CD4-positive, alpha-beta T cell (primary cell): ENCODE measurements at places on chromosomes 3 and 15.
A peak's percentile ranks its signal among the peaks of the same experiment; 100 is the strongest.

- no peak overlapping the region for H3K4me3 ChIP-seq
- no peaks in the 10 kb centered on the region for H3K4me1 ChIP-seq
These were observed 149.6 kb downstream of the OPA1 start for GRCh38 chr3:193742628-193743027.

DNA sequence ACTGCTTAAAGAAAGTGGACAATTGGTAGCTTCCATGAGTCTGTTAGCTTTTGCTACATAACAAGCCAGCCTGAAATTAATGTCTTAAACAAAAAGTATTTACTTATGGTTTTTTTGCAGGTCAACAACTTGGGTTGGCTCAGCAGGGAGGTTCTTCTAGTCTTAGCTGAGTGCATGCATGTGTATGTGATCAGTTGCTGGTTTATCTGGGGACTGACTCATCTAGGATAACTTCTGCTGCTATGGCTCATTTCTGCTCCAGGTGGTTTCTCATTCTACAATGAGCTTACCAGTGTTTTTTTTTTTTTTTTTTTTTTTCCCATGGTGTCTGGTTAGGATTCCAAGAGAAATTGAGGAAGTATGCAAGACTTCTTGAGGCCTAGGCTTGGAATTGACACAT is 244.7 kb downstream of the NSUN3 start:
- no peaks in the 10 kb centered on the region for H3K27me3 ChIP-seq
- H3K4me1 ChIP-seq: no peaks in the 10 kb centered on the region
- no peak overlapping the region for H3K27ac ChIP-seq
- no peak for DNase-seq
- no peak overlapping the region for H3K4me3 ChIP-seq

DNA sequence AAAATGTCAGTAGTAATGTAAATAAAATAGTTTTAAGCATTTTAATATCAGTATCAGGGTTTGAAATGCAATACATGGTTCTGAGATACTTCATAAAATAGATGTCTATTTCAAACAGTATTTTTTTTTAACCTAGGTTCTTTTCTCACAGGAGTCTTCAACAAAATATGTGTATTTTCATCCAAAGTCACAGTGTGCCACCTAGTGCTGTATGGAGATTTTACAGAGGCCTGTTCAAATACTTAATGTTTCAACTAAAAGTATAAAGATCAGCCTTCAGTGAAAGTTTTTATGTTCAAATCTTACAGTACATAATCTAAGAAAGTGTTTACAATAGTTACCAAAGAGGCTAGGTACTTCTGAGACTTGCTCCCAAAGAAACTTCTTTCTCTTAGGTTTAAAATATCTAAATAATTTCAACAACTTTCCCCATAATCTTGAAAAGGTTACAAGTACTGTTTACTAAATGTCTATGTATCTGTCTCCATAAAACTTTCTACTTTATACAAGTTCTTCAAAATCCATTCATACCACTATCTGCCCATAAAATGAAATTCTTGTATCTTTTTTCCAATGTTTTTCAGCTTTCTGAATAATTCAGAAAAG is 38.3 kb downstream of the SCAPER start:
- peak; percentile 21 for DNase-seq
- H3K27me3 ChIP-seq: no peaks in the 10 kb centered on the region
- H3K36me3 ChIP-seq: no peaks in the 10 kb centered on the region
- H3K4me1 ChIP-seq: no peaks in the 10 kb centered on the region

DNA sequence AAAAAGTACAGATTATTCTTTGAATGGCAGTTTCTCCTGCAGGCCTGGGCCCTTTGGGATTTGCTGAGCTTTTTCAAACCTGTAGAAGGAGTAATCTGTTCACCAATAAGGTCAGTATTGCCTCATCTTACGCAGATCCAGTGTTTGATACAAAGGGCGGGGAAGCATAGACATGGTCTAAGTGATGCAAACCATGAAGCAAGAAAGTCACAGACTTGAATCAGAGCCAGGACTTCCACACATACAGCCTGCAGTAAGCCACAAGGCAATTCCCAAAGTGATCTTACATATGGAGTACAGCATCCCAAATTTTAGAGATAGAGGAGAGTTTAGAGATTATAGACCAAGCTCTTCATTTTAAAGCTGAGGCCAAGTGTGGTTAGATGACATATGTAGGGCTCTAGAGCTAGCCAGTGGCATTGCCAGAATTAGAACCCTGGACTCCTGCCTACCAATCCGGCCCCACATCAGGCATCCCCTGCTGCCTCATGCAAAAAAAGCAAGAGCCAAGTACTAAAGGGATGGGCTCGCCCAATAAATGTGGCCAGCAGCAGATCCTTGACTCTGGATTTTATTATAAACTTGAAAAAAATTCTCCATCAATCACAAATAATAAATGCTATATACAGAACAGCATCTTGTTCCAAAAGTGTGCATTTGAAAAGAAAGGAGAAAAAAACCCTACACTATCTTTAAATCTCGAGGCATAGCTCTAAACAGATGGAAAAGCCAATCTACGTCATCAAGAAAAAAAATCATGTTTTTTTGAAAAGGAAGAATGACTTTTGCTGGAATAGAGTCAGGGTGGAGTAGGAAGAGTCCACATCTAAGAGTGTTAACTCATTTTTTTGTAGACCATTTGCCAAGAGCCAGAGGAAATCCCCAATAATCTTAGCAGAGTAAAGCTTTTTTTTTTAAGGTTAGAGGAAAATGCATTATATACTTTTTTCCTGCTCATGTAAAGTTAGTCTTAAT is 24.0 kb downstream of the ABI3BP start:
- H3K36me3 ChIP-seq: no peaks in the 10 kb centered on the region
- no peak overlapping the region for H3K4me3 ChIP-seq
- H3K27ac ChIP-seq: no peak overlapping the region
- no peaks in the 10 kb centered on the region for H3K27me3 ChIP-seq
- DNase-seq: no peak

- H3K27ac ChIP-seq: no peak overlapping the region
- H3K4me3 ChIP-seq: no peak overlapping the region
- H3K36me3 ChIP-seq: no peaks in the 10 kb centered on the region
- DNase-seq: no peak
- no peaks in the 10 kb centered on the region for H3K4me1 ChIP-seq
- H3K27me3 ChIP-seq: no peaks in the 10 kb centered on the region
These were observed 67.7 kb downstream of the IFT80 start for GRCh38 chr3:160331127-160331937.

GRCh38 chr3:122916580-122916979 is 111.0 kb downstream of the SEMA5B start:
- no peak overlapping the region for H3K4me3 ChIP-seq
- no peak for DNase-seq
- no peaks in the 10 kb centered on the region for H3K36me3 ChIP-seq
- H3K27ac ChIP-seq: no peak overlapping the region
- peaks cover 12% of the 10 kb centered on the region for H3K27me3 ChIP-seq

GRCh38 chr3:64594134-64594533 is 93.7 kb downstream of the ADAMTS9 start:
- H3K4me1 ChIP-seq: no peaks in the 10 kb centered on the region
- DNase-seq: no peak
- no peak overlapping the region for H3K4me3 ChIP-seq
- H3K36me3 ChIP-seq: no peaks in the 10 kb centered on the region

DNA sequence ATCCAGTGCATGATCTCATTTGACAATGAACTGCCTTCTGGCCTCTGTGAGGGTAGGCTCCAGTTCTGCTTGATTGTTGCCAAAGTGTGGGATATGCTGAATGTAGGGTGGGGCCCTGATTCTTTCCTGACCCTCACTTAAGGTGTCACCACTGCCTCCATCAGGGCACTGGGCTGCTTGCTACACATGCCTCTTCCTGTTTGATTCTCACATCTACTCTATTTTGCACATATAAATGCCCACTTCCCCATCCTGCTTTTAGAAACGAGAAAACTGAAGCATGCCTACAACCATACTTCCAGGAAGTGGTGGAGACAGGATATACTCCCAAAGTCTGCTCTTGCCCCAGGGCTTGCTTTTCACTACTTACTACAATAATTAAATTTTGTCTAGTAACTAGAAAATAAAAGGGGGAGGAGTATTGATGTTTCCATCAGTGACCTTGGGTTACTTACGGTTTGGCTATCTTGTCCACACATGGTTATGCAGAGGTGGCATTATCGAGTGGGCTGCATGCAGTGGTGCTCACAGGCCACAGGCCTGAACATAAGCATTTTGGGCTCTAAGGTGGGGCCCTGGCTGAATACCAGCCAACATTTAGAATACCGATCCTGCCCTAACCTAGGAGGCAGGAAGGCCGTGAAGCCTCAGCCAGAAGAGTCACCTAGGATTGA is 6.7 kb downstream of the ZDHHC3 start:
- no peaks in the 10 kb centered on the region for H3K36me3 ChIP-seq
- H3K4me3 ChIP-seq: no peak overlapping the region
- DNase-seq: no peak
- peaks cover 23% of the 10 kb centered on the region for H3K4me1 ChIP-seq
- peak overlapping the region; percentile 6 for H3K27ac ChIP-seq

GRCh38 chr15:101153801-101154656 is 97.8 kb downstream of the CHSY1 start:
- H3K4me1 ChIP-seq: no peaks in the 10 kb centered on the region
- no peak overlapping the region for H3K4me3 ChIP-seq

DNA sequence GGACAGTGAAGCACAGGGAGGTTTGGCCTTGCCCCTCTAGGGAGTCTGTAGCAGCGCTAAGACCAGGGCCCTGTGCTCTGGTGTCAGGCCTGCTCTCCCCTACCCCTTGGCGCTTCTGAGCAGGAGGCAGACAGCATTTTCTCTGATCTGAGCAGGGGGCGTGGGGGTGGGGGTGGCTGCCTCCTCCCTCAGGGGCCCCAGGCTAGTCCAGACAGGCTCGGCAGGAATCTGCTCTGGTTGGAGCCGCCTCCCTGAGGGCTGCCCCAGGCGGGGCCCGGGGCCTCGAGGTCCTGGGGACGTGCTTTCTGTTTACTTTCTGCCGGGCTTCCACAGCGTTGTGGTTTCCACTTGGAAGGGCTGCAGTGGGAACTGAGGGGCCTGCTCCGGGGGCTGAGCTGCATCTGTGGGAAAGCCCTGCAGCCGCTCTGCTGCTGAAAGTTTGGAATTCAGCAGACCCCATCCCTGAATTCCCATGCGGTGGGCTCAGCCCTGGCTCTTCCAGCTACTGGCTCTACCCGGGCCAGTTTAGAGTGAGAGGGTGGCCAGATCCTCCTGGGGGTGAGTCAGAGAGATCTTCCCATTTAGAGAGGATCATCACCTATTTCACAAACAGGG is 105.4 kb downstream of the LINGO1 start:
- no peaks in the 10 kb centered on the region for H3K4me1 ChIP-seq
- no peak for DNase-seq
- H3K36me3 ChIP-seq: no peaks in the 10 kb centered on the region
- H3K27me3 ChIP-seq: no peaks in the 10 kb centered on the region
- H3K4me3 ChIP-seq: no peak overlapping the region

DNA sequence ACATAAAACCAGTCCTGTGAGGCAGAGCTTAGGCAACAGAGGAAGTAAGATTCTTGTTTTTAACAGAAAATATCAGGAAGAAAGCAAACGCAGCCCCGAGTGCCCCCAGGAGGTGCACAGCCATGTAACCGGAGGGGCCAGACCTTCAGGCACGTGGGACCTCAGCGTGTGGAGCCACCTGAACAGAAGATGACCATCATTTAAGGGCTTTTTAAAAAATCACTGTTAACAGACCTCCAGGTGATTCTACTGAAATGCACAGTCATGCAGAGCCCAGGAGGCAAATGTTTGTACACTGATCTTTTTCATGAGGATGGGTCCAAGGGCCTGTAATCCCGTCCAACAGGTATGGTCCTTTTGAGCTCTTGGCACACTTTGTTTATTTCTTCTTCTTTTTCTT is 38.8 kb downstream of the SPG21 start:
- H3K4me3 ChIP-seq: no peak overlapping the region
- no peak overlapping the region for H3K27ac ChIP-seq
- no peaks in the 10 kb centered on the region for H3K4me1 ChIP-seq
- DNase-seq: no peak
- peaks cover 7% of the 10 kb centered on the region for H3K36me3 ChIP-seq

GRCh38 chr15:26639966-26640365 is 132.9 kb downstream of the GABRB3 start:
- DNase-seq: no peak
- H3K27me3 ChIP-seq: no peaks in the 10 kb centered on the region
- no peaks in the 10 kb centered on the region for H3K4me1 ChIP-seq
- no peak overlapping the region for H3K27ac ChIP-seq

GRCh38 chr3:136950623-136951022 is 7.2 kb upstream of the IL20RB start:
- no peak for DNase-seq
- H3K4me3 ChIP-seq: no peak overlapping the region
- H3K27ac ChIP-seq: no peak overlapping the region
- H3K36me3 ChIP-seq: peaks cover 16% of the 10 kb centered on the region
- H3K4me1 ChIP-seq: peaks cover 4% of the 10 kb centered on the region
